Activated CD8-positive, alpha-beta T cell treated with anti-CD3 and anti-CD28 coated beads for 36 hours (primary cell): ENCODE measurements at places on chromosomes 5 and 9. TPM values are rescaled to one million over a fixed set of nuclear protein-coding genes. Genes with fewer than 3 reads are reported as not detected.
A peak's percentile ranks its signal among the peaks of the same experiment; 100 is the strongest.

The ADAM19 gene
- total RNA-seq: 12.9 TPM

The STK32A gene
- not detected for total RNA-seq

The CYFIP2 gene
- total RNA-seq: 351 TPM

The PTPRD gene
- not detected for total RNA-seq

The SLC6A18 gene
- not detected for total RNA-seq

DNA sequence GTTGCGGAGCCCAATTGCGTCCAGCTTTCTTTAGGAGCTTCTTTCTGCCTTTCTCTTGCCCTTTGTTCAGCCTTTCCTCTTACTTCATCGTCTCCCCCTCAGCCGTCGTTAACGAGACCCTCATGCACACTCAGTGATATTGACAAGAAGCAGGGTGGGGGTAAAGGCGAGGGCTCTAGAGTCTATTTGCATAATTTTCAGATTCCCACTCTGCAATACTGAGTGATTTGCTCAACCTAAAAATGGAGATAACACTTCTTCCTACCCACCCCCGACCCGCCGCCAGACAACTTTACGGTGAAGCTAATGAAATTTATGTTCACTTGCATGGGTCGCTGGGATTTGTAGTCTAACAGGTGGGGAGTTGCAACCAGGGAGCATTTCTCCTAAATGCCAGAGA is 1.3 kb upstream of the TBC1D2 start:
- DNase-seq: peak; percentile 54
- peak overlapping the region; percentile 97 for H3K27ac ChIP-seq
- peaks cover 16% of the 10 kb centered on the region for H3K4me1 ChIP-seq
- no peaks in the 10 kb centered on the region for H3K36me3 ChIP-seq
- peak overlapping the region; percentile 85 for H3K4me3 ChIP-seq

DNA sequence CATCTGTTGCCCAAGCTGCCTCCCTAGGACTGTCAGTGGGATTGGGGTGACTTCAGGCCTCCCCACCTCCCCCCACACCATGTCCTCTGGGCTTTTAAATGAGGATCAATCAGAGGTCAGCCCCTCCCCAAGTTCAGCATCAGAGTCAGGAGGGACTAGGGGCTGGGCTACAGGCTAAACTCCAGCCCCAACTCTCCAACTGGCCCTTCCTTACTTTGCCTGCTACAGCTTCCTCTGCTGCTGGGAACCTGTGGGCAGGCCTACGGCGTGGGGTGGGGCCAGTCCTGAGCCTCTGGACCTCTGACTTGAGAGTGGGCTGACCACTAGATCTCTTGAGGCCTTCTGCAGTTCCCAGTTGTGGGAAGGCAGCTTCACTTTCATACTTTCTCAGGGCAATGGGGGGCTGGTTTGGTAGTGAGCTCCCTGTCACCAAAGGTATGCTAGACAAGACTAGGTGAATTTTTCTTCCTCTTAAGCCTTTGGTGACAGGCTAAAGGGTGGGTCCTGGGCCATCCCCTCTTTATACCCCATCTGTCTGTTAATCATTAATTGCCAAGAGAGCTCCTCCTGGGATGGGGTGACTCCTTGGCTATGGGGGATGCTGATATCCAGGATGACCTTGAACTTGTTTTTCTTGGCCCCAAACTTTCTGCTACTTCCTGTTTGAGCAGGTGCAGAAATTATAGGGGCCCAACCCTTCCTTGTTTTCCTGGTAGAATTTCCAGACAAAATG is 10.8 kb upstream of the DAB2IP start:
- no peaks in the 10 kb centered on the region for H3K4me1 ChIP-seq
- no peak for DNase-seq
- no peak overlapping the region for H3K4me3 ChIP-seq
- H3K27me3 ChIP-seq: no peaks in the 10 kb centered on the region
- no peak overlapping the region for H3K27ac ChIP-seq

GRCh38 chr9:33329117-33329563 is 38.8 kb downstream of the NFX1 start:
- peaks cover 54% of the 10 kb centered on the region for H3K36me3 ChIP-seq
- H3K4me1 ChIP-seq: no peaks in the 10 kb centered on the region
- H3K27me3 ChIP-seq: no peaks in the 10 kb centered on the region
- peak overlapping the region; percentile 5 for H3K27ac ChIP-seq
- DNase-seq: no peak
- H3K4me3 ChIP-seq: no peak overlapping the region

GRCh38 chr5:7873216-7873615 is 4.3 kb downstream of the MTRR start:
- peak overlapping the region; percentile 34 for H3K4me3 ChIP-seq
- H3K27ac ChIP-seq: peak overlapping the region; percentile 72
- H3K36me3 ChIP-seq: peaks cover 62% of the 10 kb centered on the region
- no peaks in the 10 kb centered on the region for H3K27me3 ChIP-seq

- no peak overlapping the region for H3K4me3 ChIP-seq
- no peaks in the 10 kb centered on the region for H3K4me1 ChIP-seq
- H3K27ac ChIP-seq: no peak overlapping the region
- H3K27me3 ChIP-seq: no peaks in the 10 kb centered on the region
Observed at GRCh38 chr5:60161340-60161934, 267.9 kb upstream of the PDE4D start.

- no peak overlapping the region for H3K27ac ChIP-seq
- H3K36me3 ChIP-seq: peaks cover 26% of the 10 kb centered on the region
- no peak for DNase-seq
- H3K4me1 ChIP-seq: peaks cover 4% of the 10 kb centered on the region
- no peaks in the 10 kb centered on the region for H3K27me3 ChIP-seq
Observed at GRCh38 chr9:99964336-99964735, 57.9 kb downstream of the STX17 start.

DNA sequence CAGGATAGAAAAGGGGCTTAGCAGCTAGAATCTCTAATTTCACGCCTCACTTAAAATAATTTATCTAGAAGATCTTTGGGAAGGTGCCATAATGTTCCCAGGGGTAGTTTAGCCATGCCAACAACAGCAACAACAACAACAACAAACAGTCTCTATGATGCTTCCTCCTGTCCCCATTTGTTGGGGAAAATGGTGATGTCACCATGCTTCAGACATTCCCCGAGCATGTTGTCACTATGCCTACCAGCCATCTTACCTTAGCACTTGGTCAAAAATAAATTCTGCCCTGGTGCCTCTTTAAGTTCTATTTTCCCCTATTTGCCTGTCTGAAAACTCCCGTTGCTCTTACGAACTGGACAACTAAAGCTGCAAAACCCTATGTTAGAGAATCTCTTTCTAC is 76.6 kb downstream of the KCNN2 start:
- H3K36me3 ChIP-seq: no peaks in the 10 kb centered on the region
- no peak for DNase-seq
- H3K27ac ChIP-seq: no peak overlapping the region
- no peak overlapping the region for H3K4me3 ChIP-seq
- H3K4me1 ChIP-seq: no peaks in the 10 kb centered on the region
- H3K27me3 ChIP-seq: peaks cover 15% of the 10 kb centered on the region

GRCh38 chr5:126357585-126358342 is 65.4 kb upstream of the GRAMD2B start:
- peaks cover 14% of the 10 kb centered on the region for H3K4me1 ChIP-seq
- no peaks in the 10 kb centered on the region for H3K36me3 ChIP-seq
- H3K27ac ChIP-seq: no peak overlapping the region
- DNase-seq: no peak
- no peak overlapping the region for H3K4me3 ChIP-seq

GRCh38 chr5:1151316-1151715 is 39.5 kb upstream of the SLC12A7 start:
- no peak overlapping the region for H3K27ac ChIP-seq
- H3K4me3 ChIP-seq: no peak overlapping the region
- H3K36me3 ChIP-seq: no peaks in the 10 kb centered on the region
